ENCODE measurements at places on chromosomes 2 and 18. TPM values are rescaled to one million over a fixed set of nuclear protein-coding genes. Genes with fewer than 3 reads are reported as not detected.

- H3K27ac ChIP-seq, result no peak overlapping the region
- DNase-seq, result no peak
- peak overlapping the region; percentile 56 for H3K4me3 ChIP-seq
- no peaks in the 10 kb centered on the region for H3K27me3 ChIP-seq
- H3K4me1 ChIP-seq, result peaks cover 19% of the 10 kb centered on the region
Measured at GRCh38 chr2:20222769-20223406, 2.0 kb downstream of the SDC1 start.

Gene MAP2
- 0.05 TPM for total RNA-seq

- peak overlapping the region; percentile 41 for H3K4me3 ChIP-seq
- no peak for DNase-seq
- no peaks in the 10 kb centered on the region for H3K27me3 ChIP-seq
- no peaks in the 10 kb centered on the region for H3K4me1 ChIP-seq
- H3K36me3 ChIP-seq, result no peaks in the 10 kb centered on the region
Measured at GRCh38 chr2:239399433-239399920, 1.3 kb downstream of the HDAC4 start.

Gene SLC4A1AP
- total RNA-seq, result 33.8 TPM

Gene PSMD14
- total RNA-seq, result 85.3 TPM

DNA sequence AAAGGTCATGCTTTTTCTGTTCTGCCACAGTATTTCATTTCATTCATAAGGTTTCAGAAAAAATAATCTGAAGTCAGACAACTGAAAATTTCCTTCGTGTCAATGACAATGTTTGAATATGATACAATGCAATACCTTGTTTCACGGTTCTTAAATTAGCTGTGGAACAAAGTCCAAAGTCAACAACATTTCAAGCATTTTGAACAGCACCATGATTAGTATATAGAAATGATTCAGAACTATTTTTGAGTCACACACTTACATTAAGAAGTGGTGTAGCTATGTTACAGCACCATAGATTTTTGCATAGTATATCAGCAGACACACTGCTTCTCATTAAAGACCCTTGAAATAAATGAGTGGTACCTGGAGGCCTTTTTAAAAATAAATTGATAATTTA, 178.3 kb upstream of the DSEL start:
- H3K36me3 ChIP-seq, result no peaks in the 10 kb centered on the region
- no peak for DNase-seq
- H3K27me3 ChIP-seq, result no peaks in the 10 kb centered on the region
- H3K4me3 ChIP-seq, result no peak overlapping the region
- no peak overlapping the region for H3K27ac ChIP-seq

DNA sequence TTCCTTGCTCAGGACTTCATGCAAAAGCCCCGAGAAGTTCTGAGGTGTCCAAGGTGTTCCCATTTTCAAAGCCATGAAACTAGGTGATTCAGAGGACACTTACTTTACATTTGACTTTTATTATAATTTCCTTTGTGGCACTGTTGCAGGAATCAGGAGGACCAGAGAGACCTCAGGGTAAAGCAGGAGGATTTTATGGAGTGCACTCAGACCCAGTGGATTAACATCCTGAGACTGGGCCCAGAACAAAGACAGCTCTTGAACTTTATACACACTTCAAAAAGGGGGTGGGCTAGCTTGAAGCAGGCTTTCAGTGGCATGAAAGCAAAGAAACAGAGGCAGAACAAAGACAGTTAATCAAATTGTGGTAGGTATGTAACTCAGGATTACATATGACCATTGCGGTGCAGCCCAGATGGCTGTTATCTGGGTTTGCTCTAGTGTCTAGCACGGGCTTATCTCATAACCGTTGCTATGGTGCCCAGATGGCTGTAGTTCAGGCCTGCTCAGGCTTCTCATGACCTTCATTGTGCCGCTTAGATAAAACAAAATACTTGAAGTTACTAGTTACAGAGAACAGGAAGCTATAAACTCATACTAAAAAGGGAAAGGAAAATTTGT, 39.4 kb downstream of the TMEM182 start:
- H3K27me3 ChIP-seq, result no peaks in the 10 kb centered on the region
- H3K27ac ChIP-seq, result no peak overlapping the region
- H3K4me3 ChIP-seq, result no peak overlapping the region
- DNase-seq, result no peak

DNA sequence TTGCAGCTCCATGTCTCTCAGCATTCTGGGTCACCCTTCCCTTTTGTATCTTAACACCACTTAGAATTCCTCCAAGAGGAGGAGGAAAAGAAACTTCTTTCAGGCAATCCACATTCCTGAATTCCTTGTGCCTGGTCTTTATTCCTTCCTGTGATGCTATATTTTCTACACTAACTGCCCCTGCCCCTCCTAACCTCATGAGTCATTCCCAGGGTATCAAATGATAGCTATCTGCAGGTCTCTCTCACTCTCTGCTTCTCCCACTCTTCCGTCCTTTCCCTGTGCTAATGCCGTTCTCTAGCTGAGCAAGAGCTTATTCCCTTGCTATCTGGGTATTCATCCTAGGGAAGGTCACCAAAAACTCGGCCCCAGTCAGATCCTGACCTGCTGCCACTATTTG, 395.0 kb upstream of the TCF4 start:
- no peaks in the 10 kb centered on the region for H3K27me3 ChIP-seq
- DNase-seq, result no peak
- H3K4me1 ChIP-seq, result no peaks in the 10 kb centered on the region
- H3K4me3 ChIP-seq, result no peak overlapping the region
- H3K27ac ChIP-seq, result no peak overlapping the region
- H3K36me3 ChIP-seq, result no peaks in the 10 kb centered on the region

GRCh38 chr2:68340226-68341061, 20.7 kb upstream of the CNRIP1 start:
- H3K4me3 ChIP-seq, result no peak overlapping the region
- DNase-seq, result no peak
- H3K4me1 ChIP-seq, result peaks cover 12% of the 10 kb centered on the region
